ENCODE measurements at places on chromosomes 6 and 20.
A peak's percentile ranks its signal among the peaks of the same experiment; 100 is the strongest.

DNA sequence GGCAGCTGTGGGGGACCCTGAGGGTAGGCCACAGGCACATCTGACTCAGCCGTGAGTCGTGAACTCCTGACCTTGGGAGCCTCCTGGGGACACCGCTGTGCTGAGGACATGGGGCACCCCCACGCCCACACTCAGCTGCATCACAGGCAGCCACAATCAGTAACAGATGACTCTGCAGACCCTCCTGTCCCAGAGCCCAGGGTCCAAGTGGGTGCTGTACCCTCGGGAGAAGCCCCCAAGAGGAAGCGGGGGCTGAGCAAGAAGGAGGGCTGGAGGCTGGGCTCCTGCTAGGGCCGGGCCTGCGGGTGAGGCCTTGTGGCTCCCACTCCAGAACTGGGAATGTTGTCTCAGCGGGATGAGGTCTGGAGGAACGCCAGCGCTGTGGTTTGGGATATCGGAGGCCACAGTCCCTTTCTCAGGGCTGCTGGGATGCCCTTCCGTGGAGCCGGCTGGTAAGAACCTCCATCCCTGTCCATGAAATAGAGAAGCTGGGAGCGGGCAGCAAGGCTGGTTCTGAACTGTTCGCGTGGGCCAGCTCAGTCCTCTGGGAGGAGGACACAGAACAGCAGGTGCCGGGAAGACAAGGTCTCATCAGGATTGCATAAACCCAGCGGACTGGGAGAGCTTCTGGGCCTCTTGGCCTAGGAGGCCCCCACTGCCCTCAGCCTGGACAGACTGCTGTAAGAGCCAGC, 3.1 kb upstream of the LAMA5 start:
- DNase-seq, result no peak

DNA sequence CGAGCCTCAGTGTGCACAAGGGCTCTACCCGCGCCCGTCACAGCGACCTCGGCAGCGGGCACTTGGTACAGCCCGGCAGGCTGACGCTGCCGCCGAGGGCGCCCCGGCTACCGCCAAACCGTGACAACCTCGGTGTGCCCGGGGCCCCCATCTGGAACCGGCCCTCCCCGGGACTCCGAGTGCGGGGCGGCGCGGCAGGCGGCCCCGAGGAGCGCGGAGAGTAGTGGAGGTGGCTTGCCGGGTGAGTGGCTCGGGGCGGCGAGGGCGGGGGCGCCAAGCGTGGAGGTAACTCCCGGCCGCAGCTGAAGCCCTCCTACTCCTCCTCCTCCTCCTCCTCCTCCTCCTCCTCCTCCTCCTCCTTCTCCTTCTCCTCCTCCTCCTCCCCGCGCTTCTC, at the start of gene ISM1:
Gene ISM1, plus strand, starts transcription at position 371 of the 394 bp plus-strand sequence. CDS start 503 bp downstream, outside the sequence.
- DNase-seq, result peak; percentile 52

DNA sequence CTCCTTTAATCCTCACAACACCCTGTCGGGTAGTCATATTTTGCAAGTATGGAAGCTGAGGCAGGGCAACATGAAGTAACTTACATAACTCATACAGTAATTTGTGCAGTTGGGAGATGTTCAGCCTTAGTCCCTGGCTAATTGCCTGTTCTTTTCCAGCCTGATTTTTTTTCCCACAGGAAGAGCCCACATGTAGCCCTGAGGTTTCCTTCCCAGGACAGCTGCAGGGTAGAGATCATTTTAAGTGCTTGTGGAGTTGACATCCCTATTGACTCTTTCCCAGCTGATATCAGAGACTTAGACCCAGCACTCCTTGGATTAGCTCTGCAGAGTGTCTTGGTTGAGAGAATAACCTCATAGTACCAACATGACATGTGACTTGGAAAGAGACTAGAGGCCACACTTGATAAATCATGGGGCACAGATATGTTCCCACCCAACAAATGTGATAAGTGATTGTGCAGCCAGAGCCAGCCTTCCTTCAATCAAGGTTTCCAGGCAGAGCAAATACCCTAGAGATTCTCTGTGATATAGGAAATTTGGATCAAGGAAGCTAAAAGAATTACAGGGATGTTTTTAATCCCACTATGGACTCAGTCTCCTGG, 5.0 kb upstream of the BTN2A1 start:
- DNase-seq, result no peak

DNA sequence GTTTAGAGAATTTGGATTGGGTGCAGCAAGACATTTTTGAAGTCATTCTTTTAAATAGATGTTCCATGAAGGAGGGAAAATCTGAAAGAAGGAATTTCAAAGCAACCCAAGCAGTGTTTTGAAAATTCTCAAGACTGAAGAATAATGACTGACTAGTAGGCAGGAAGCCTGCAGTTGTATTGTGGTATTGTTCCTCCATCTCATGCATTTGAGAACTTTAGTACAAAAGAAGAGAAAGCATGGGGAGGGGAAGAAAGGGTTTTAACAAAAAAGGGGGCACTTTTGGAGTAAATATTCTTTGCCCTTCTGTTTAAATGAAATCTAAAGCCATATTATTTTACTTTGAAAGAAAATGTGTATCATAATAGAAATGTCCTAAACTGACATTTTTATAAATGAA, 6.6 kb downstream of the NCOA3 start:
- no peak for DNase-seq

GRCh38 chr6:29294499-29294914, 7.0 kb upstream of the OR14J1 start:
- no peak for DNase-seq

DNA sequence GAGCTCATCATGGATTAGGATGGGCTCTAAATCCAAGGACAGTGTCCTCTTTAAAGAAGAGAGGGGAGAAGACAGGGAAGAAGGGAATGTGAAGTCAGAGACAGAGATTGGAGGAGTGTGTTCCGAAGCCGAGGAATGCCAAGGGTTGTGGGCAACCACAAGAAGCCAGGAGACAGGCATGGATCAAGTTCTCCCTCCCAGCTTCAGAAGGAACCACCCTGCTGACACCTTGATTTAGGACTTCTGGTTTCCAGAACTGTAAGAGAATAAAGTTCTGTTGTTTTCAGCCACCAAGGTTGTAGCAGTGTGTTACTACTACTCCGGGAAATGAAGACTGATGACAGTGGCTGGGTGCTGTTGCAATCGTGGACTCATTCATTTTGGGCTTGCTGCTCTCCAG, 120.1 kb downstream of the RPS12 start:
- no peak for DNase-seq

GRCh38 chr6:46452312-46452917, 38.8 kb downstream of the RCAN2 start:
- DNase-seq, result no peak

DNA sequence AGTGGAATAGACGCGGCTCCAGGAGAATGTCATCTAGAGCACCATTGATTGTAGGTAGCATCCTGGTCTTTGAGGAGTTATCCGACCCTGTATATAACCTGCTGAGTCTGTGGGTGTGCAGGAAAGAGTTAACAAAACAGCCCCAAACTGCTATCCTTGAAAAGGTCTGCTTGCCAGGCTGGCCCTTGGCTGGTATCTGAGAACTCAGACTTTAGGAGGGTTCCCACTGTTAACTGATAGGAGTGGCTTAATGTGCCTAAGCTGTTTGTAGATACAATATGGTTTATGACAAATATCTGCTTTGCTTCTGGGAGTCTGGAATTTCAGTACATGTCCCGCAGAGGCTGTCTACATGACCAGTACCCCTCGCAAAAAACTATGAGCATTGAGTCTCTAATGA, 27.6 kb upstream of the MCUR1 start:
- DNase-seq, result no peak

DNA sequence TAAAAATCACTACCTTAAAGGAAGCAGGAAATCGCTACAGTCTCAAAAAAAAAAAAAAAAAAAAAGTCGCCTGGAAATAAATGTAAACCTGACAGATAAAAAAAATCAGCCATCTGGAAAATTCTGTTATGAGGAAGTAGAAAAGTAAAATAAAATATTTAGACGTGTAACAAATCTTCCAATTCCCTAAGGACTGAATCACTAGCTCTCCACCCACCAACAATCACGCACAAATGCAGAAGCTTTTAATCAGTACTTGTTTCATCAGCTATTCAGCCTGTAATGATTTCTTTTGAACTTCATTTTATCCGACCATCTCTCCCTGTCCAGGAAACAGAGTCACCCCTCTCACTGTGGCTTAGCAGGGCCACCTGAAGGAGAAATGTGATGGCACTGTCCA, 59.0 kb downstream of the SLC23A2 start:
- DNase-seq, result no peak

- no peak for DNase-seq
Measured at GRCh38 chr6:10406556-10406955, 8.3 kb downstream of the TFAP2A start.

GRCh38 chr6:42118162-42119001, 24.0 kb downstream of the C6orf132 start:
- no peak for DNase-seq

DNA sequence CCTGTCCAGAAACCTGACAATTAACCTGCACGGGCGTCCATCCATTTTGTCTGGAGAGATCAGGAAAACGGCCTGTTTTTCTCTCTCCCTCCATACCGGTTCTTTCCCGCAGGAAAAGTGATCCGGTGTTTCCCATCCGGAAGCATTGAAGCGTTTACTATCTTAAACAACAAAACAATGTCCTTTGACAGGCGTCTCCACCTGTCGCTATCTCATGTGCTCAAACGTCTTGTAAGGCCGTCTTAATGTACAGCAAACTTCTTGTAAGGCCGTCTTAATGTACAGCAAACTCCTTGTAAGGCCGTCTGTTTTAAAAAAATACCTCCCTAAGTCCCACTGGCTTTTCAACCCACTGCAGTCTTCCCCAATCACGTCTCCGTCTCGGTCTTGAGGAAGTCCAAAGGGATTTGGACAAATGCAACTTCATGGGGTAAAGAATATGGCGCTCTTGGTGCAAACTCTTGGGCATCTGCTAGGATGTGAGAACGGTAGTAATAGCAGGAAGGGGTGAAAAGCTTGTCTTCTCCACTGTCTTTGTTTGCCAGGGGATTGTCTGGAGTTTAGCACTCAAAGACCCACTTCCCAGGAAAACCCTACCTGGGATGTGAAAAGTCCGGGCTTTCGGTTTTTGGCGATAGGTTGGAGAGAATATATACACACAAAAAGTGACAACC, 29.9 kb upstream of the TRIM27 start:
- peak; percentile 26 for DNase-seq

- DNase-seq, result no peak
Measured at GRCh38 chr20:33351696-33352095, 49.6 kb downstream of the CDK5RAP1 start.

- no peak for DNase-seq
Measured at GRCh38 chr20:39398656-39399055, 436.5 kb downstream of the DHX35 start.

DNA sequence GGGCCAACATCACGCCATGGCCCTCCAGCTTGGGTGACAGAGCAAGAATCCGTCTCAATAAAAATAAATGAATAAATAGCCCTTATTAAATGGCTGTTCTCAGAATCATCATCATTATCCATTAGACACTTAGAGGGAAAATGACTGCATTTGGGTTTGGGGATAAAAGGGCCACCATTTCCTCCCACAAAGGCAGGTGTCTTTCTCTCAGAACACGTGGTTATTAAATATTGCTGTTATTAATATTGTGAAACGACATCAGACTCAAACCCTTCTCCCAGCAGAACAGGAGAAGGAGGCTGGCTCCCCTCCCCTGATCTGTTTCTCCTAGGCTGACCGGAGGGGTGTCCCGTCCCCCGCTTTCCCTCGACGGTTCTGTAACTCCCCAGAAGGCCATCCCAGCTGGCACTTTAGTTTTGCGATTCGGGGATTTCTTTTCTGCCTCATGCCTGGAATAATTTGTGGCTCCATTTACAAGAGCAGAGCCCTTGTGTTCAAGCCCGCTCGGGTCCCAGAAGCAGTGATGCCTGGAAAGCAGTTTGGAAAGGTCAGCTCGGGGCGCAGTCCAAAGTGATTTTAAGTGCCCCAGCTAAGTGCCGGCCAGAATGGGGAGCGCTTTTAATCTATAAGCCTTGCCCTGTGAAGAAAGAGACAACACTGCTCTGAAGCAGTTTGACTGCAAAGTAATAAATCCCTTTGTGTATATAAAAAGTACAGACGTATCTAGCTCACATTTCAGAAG, 41.9 kb downstream of the EYA2 start:
- no peak for DNase-seq

DNA sequence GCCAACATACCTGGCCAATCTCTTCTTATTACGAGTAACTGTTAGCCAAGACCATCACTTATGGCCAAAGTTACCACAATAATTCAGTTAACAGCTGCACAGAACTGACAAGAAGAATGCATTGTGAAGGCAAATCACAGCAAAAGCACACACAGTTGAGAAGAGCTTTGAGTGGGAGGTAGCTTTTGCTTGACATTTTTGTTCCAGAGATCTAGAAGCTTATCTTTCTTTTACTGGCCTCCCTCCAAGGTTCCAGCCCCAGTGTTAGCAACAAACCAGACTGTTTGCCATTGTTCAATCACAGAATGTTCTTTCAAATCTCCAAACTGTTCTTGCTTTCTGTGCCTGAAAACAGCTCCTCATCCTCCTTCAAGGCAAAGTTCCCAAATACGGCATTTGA, 35.9 kb upstream of the IRAK1BP1 start:
- DNase-seq, result no peak

DNA sequence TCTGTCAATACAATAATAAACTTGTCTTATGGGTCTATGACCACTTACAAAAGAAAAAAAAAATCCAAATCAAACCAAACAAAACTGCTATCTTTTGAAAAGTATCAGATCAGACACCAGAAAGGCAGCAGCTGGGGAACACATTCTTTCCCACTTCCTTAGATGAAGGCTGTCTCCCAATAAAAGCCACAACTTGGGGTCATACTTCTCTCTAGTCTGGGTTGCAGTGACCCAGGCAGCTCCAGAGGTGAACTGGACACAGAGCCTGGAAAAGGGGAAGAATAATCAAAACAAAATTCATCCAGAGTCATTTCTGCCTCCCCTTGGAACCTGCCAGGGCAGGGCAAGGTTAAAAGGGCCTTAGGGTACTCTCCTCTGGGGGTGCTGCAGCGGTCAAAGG, 19.1 kb downstream of the ATXN1 start:
- no peak for DNase-seq

- no peak for DNase-seq
Measured at GRCh38 chr6:143806282-143807102, 36.6 kb upstream of the LTV1 start.

DNA sequence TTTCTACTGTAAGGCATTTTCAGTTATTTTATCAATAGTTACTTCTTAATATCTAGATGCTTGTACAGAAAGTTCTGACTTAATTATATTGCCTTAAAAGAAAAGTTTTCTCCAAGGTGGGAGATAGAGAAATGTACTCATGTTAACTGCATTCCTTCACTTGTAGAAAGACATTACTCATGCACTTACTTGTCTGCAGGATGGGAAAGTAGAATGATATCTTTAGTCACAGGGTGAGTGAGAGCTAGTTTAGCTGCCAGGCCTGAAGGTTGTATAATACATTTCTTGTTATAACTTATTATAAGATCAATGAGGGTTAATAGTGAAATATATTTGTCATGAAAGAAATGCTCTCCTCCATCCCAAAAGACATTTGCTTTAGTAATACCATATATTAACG, 92.1 kb downstream of the CRYBG1 start:
- no peak for DNase-seq

Data from NCI-H524 (cell line).